Left hindlimb (tissue), 1 donor: ENCODE measurements at places on chromosomes 1 and 21.
A peak's percentile ranks its signal among the peaks of the same experiment; 100 is the strongest.

DNA sequence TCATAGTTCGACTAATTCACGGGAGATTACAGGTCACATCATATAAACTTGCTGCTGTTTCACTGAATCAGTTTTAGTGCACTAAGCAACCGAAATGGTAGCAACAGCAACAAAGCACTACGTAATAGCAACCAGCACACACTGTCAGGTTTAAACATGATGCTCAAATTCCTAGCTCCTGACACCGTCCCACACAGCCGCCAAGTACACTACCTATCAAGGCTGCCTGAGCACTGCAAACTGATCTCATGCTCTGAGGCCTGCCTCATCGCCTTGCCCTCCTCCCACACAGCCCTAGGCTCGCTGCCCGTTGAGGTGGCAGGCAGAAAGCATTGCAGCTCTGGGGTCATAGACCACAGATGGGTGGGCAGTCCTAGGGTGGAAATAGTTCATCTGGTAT, 12.4 kb downstream of the LAMC2 start:
- DNase-seq = peak; percentile 61

DNA sequence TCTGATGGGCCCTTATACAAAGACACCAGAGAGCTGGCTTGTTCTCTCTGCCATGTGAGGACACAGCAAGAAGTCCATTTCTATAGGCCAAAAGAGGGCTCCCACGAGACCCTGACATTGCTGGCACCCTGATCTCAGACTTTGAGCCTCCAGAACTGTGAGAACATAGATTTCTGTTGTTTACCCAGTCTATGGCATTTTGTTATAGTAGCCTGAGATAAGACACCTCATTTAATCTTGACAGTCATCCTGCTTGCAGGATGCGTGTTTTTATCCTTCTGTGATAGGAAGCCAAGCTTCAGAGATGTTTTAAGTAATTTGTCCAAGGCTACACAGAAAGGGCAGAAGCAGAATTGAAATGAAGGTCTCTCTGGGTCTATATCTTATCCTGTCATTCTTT, 138.8 kb upstream of the HOOK1 start:
- DNase-seq = no peak

- no peak for DNase-seq
These were observed 63.9 kb downstream of the CSMD2 start for GRCh38 chr1:34101151-34101550.

DNA sequence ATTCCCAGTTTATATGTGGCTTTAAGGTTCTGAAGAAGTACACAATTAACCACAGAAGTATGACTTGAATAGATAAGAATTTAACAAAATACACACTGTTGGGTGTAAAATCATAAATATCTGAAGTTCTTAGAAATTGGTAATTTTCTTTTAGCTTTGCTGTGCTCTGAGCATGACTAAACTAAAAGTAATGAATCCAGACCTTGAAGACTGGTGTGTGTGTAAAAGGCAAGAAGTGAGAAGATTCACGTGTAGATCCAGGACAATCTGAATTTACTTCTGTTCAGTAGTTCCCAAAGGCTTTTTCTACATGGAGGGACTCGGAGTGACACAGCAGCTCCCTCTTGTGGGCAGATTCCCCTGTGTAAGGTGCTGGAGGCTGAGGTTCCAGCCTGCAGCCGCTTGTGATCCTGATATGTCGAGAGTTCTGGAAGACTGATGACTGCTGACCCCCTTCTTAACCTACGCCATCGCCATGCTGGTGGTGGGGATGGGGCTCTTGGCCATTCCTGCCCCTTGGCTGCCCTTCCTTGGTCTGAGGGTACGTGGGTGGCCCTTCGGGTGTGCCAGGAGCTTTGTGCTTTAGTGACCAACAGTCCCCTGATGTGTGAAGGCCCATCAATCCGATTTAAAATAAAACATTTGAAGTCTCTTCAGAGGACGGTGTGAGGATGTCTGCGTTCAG, 62.7 kb downstream of the ADARB1 start:
- DNase-seq = peak; percentile 83

DNA sequence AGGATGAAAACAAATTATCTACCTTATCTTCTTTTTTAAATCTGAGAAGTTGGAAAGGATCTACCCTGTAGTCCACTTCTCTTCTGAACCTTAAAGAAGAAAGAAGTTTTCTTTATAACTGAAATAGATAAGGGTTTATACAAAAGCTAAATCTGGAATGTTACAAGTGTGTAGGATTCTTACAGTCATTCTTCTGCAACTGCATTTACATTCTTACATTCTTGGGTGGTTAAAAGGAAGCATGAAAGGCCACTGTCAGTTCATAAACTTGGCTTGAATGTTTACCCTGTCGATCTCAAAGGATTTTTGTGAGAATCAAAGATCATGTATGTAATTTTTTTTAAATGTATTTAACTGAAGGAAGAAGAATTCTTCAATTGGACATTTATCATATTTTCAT, 142.1 kb upstream of the BRINP3 start:
- no peak for DNase-seq

DNA sequence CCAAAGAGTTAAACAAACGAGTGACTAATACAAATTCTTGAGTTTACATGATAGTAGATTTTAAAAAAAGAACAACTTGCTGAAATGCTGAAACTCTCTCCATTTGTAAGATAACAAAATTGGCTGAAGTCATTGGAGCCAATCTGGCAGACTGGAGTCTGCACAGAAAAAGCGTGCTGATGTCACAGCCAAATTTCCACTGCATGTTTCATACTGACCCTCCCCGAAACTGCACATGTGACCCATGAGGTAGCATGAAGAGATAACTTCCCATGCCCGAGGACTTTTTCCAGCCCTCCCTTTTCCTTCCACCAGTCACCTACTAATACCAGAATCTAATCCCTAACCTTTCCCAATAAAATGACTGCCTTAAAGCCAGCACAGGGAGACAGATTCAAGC, 1.2 kb upstream of the LELP1 start:
- DNase-seq = no peak

GRCh38 chr1:25893116-25893515, 13.1 kb downstream of the STMN1 start:
- DNase-seq = no peak

DNA sequence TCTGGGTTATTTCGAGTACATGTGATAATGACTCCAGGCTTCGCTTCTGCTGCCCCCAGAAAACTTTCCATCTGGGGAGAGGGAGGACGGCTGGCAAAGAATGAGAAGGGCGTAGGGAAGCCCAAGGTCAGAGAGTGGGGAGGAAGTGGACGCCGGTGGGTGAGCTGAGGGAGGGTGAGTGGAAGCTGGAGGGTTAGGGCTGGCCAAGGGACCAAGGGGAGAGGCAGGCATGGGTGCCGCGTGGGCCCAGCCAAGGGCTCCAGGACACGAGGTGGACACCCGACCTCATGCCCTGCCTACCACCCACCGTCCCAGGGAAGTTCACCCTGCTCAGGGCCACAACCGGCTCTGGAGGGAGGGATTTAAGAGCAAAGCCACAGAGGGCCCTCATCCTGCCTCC, 75.8 kb downstream of the CASZ1 start:
- DNase-seq = no peak

GRCh38 chr1:206679738-206680211, 4.9 kb upstream of the MAPKAPK2 start:
- no peak for DNase-seq

DNA sequence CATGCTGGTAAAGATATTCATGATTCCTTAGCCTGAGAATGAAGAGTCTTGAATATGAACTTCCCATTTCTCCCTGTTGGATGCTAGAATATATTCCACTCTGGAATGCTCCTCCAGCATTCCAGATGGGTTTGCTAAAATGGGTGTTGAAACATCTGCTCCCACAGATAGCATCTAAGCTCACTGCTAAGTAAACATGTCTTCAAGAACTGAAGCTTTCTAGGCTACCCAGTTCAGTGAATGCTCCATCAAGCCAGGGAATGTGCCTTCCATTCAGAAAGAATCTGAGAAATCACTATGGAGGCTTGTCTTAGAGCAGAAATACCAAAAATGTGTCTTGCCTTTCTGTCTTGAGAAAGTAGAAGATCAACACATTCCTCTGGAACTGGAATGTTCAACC, 81.1 kb downstream of the TNFSF18 start:
- DNase-seq = no peak

- DNase-seq = no peak
These were observed at the start of gene ACKR1 for GRCh38 chr1:159204161-159205141. Gene ACKR1 (plus strand): TSS chr1:159204875. CDS start chr1:159204960, 85 bp downstream.

- peak; percentile 49 for DNase-seq
These were observed 643 bp downstream of the CFAP298 start for GRCh38 chr21:32611471-32611997.

GRCh38 chr1:228765168-228765946, 30.1 kb downstream of the RHOU start:
- DNase-seq = no peak
